ENCODE measurements at places on chromosomes 1 and 21. TPM values are rescaled to one million over a fixed set of nuclear protein-coding genes. Genes with fewer than 3 reads are reported as not detected.

GRCh38 chr1:98813738-98814309, 152.3 kb downstream of the SNX7 start:
- DNase-seq: no peak
- H3K4me1 ChIP-seq: no peaks in the 10 kb centered on the region
- peaks cover 3% of the 10 kb centered on the region for H3K27me3 ChIP-seq
- H3K36me3 ChIP-seq: peaks cover 3% of the 10 kb centered on the region
- H3K27ac ChIP-seq: no peak overlapping the region
- no peak overlapping the region for H3K4me3 ChIP-seq

DNA sequence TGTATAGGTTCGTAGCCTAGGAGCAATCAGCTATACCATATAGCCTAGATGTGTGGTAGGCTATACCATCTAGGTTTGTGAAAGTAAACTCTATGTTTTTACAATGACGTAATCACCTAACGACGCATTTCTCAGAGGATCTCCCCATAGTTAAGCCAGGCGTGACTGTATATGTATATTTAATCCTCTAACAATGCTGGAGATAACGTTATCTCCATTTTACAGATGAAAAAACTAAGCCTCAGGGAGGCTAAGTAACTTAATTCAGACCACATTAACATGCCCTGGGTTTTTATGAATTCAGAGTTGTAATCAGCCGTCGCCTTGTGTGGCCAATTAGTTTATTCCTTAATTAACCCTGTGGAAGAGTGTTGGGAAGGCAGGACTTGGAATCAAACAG, 107.7 kb upstream of the PLXNA2 start:
- H3K4me1 ChIP-seq: peaks cover 27% of the 10 kb centered on the region
- no peaks in the 10 kb centered on the region for H3K27me3 ChIP-seq
- no peak overlapping the region for H3K27ac ChIP-seq
- H3K4me3 ChIP-seq: no peak overlapping the region

DNA sequence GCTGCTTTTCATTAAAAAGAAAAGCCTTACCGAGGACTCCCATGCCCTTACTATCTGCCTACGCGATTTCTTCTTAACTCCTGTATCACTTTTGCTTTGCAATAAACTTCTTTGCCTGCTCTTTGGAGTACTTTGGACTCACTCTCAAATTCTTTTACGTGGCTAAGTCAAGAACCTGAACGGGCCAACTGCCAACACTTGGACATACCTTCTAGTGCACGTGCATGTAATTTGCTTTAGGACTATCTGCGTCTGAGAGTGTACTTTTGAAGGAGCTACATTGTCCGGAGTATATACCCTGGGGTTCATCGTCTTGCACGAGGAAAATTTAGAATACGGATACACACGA, 3.6 kb upstream of the OTUD3 start:
- no peak overlapping the region for H3K27ac ChIP-seq
- peaks cover 2% of the 10 kb centered on the region for H3K27me3 ChIP-seq
- no peak overlapping the region for H3K4me3 ChIP-seq
- DNase-seq: no peak
- H3K36me3 ChIP-seq: no peaks in the 10 kb centered on the region

- H3K27ac ChIP-seq: no peak overlapping the region
- no peaks in the 10 kb centered on the region for H3K27me3 ChIP-seq
- no peak for DNase-seq
- peaks cover 24% of the 10 kb centered on the region for H3K36me3 ChIP-seq
Measured at GRCh38 chr1:25492323-25492722, 51.1 kb upstream of the LDLRAP1 start.

DNA sequence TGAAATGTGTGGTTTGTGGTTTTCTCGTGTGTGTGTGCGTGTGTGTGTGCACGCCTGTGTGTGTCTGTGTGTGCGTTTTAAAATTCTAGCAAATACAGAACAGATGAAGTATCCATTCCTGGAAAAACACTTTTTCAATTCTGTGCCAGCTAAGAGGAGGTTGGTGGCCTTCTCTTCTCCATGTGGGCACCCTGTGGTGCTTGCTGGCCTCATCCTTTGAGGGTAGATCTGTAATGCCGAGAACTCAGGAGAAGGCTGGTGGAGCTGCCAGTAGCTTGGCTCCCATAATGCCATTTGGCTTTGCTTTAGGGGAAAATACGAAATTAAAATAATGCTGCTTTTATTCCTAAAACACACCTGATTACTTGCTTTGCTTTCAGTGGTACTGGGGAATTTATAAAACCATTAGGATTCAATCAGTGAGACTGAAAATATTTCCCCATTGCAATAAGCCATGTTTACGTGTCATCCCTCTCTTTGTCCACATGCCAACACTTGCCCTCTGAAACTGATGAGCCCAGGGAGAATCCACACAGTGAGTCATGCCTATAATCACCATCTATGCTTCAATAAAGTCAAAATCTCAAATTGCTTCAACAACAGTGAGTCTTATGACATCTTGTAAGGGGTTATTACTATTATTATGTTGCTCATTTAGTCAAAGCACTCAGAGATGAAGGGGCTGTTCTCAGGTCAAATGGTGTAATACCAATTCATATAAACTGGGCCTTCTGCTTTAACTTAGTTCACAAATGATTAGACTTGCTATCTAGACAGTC, 39.2 kb downstream of the ABCA4 start:
- H3K4me1 ChIP-seq: peaks cover 22% of the 10 kb centered on the region
- H3K36me3 ChIP-seq: no peaks in the 10 kb centered on the region
- H3K27me3 ChIP-seq: no peaks in the 10 kb centered on the region
- H3K4me3 ChIP-seq: no peak overlapping the region

- H3K36me3 ChIP-seq: no peaks in the 10 kb centered on the region
- no peaks in the 10 kb centered on the region for H3K27me3 ChIP-seq
- H3K27ac ChIP-seq: no peak overlapping the region
- H3K4me3 ChIP-seq: no peak overlapping the region
- no peak for DNase-seq
Measured at GRCh38 chr1:111943066-111943465, 46.4 kb downstream of the KCND3 start.

- peaks cover 30% of the 10 kb centered on the region for H3K4me1 ChIP-seq
- H3K27ac ChIP-seq: no peak overlapping the region
- H3K36me3 ChIP-seq: no peaks in the 10 kb centered on the region
- H3K27me3 ChIP-seq: peaks cover 16% of the 10 kb centered on the region
- H3K4me3 ChIP-seq: no peak overlapping the region
Measured at GRCh38 chr1:112391603-112391940, 4.4 kb upstream of the CTTNBP2NL start.

- no peak for DNase-seq
- no peaks in the 10 kb centered on the region for H3K36me3 ChIP-seq
- no peak overlapping the region for H3K27ac ChIP-seq
- H3K4me1 ChIP-seq: peaks cover 17% of the 10 kb centered on the region
Measured at GRCh38 chr1:9169601-9170137, 40.8 kb upstream of the GPR157 start.

DNA sequence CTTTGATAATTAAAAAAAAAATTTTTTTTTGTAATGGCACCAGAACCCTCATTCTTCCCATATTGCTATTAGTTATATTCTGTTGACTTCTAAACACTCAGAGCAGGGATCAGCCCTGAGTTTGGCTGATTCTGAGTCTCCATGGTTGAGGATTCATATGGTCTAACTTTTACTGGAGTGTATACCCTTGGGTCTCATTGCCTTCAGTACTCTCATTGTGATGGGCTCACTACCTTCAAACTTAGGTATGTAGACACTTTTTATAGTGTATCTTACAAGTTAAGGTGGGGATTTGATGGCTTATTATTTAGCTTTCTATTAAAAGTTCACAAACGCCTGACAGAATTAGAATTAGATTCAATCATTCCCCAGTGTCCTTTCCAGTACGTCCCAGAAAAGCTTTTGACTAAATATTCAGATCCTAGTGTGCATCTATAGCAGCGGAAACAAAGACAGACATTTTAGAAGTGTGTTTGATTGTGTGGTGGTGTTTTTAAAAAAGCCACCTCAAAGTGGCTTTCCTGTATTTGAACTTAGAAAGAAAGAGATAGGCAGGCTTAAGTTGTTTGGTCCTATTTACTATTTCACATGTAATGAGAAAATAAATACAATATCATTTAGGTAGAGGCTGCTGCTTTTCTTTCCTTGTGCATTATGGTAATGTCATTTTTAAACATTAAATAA, 1.4 kb downstream of the MACF1 start:
- no peaks in the 10 kb centered on the region for H3K27me3 ChIP-seq
- H3K4me3 ChIP-seq: no peak overlapping the region
- peak overlapping the region; percentile 60 for H3K27ac ChIP-seq

GRCh38 chr1:50531027-50531426, 107.8 kb upstream of the DMRTA2 start:
- no peaks in the 10 kb centered on the region for H3K4me1 ChIP-seq
- no peak overlapping the region for H3K27ac ChIP-seq
- peaks cover 2% of the 10 kb centered on the region for H3K36me3 ChIP-seq
- H3K4me3 ChIP-seq: no peak overlapping the region
- DNase-seq: no peak

DNA sequence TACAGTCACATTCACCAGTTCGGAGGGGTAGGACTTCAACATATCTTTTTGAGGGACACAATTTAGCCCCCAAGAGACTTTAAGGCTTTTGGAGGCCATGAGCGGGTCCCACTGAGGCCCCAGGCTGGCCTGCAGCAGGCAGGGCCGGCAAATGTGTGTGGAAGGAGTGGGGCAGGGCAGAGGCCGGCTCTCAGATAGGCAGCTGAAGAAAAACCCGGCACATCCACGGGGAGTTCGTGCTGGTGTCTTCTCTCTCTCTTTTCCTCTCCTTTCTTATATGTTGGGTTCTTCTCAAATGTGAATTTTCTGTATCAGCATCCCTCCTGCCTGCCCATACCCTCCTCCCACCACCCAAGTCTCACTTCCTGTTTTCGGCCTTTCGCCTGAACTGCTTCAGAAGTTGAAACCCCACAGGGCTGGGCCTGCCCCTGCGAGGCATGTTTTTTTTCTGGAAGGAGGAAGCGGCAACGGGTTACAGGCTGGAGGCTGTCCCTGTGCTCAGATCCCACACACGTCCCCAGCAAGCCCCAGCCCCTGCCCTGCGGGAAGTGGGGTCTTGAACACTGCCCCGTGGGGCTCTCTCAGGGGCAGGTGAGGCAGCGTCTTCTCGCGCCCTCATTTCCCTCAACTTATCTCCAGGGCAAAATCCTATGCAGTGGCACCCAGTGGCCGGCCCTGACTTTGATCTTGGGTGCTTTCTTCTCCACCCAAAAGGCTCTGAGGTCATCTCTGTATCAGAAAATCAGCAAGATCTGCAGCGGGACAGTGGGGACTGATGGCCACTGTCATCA, 9.7 kb upstream of the UMODL1 start:
- H3K4me3 ChIP-seq: no peak overlapping the region
- no peak for DNase-seq
- no peaks in the 10 kb centered on the region for H3K36me3 ChIP-seq
- peaks cover 4% of the 10 kb centered on the region for H3K27me3 ChIP-seq
- no peak overlapping the region for H3K27ac ChIP-seq
- H3K4me1 ChIP-seq: peaks cover 24% of the 10 kb centered on the region

DNA sequence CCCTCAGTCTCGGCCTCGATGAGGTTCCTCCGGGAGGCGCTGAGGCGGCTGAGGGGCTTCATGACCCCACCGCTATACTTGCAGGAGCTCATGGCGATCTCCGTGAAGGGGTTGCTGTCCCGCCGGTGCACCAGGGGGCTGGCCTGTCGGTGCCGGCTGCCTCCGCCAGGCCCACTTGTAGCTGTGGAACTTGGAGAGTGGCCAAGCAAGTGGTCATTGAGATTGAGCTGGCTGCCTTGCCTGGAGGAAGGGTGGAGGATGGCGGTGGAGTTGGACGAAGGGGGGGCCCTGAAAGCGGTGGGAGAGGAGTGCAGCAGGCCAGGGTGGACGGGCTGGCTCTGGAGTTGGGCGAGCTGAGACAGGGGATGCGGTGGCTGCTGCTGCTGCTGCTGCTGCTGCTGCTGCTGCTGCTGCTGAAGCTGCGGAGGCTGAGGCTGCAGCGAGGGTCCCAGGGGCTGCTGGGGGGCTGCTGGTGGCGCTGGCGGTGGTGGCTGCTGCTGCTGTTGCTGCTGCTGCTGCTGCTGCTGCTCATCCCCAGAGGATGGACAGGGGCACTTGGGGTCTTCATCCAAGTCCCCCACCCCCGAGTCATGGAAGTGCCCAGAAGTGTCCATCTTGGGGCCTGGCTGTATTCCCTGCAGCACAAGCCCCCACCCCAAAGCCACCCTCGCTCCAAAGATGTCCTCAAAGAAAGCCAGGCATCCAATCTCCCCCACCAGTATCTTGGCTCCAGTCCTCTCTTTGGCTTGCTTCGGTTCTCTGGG, 548 bp downstream of the KCNN3 start:
- H3K27me3 ChIP-seq: peaks cover 31% of the 10 kb centered on the region
- no peaks in the 10 kb centered on the region for H3K36me3 ChIP-seq
- DNase-seq: no peak

GRCh38 chr1:55052221-55053142, 13.1 kb downstream of the PCSK9 start:
- H3K4me1 ChIP-seq: peaks cover 4% of the 10 kb centered on the region
- no peak for DNase-seq
- no peak overlapping the region for H3K4me3 ChIP-seq
- no peaks in the 10 kb centered on the region for H3K27me3 ChIP-seq
- no peaks in the 10 kb centered on the region for H3K36me3 ChIP-seq
- H3K27ac ChIP-seq: no peak overlapping the region

DNA sequence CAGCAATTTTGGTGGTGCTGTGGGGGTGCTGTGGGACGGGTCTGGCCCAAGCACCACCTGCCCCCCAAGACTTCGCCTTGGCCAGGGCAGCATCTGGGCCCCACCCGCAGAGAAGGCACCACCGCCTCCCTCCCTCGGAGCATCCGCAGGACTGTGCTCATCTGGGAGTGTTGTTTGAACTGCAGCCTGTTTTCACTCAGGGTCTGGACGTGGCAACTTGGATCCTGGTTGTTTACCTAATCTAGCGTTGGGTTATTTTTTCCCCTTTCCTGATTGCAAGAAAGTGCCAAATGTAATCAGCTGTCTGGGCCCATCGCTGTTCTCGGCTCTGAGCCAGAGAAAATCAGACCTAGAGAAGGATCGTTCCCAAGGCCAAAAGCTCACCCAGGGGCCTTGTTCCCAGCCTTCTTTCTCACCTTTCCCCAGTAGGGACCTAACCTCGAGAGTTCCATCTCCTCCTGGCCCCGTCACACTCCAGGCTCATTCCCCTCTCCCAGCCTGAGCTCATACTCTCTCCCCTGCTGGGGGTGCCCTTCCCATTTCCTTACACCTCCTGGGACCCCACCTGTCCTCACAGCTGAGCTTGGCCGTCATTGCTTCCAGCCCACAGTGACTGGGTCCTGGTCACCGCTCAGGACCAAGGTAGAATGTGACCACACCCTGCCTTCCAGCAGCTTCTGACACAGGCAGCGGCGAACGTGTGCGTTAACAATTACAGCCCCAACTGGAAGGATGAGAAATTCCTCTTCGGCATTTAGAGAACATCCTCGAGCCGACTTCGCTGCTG, 72.0 kb upstream of the FAM20B start:
- DNase-seq: no peak
- no peaks in the 10 kb centered on the region for H3K4me1 ChIP-seq
- H3K27ac ChIP-seq: no peak overlapping the region
- no peak overlapping the region for H3K4me3 ChIP-seq
- no peaks in the 10 kb centered on the region for H3K36me3 ChIP-seq

DNA sequence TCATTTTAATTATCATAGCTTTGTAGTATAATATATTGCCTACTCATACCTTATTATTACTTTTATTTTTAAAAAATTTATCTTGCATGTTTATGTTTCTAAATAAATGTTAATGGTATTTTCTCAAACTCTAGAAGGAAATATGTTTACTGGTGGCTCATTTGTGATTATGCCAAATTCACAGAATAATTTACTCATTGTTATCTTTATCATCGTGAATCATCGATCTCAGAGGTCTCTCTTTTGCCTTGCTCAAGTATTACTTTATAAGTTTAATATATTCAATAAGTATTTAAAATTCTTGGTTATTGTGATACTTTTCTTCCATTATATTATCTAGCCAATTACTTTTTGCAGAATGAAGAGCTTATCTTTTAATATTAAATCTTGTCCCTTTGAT, 836.7 kb upstream of the ADAMTS5 start:
- H3K27ac ChIP-seq: no peak overlapping the region
- no peak for DNase-seq

The LCE1A gene
- total RNA-seq: not detected

The POU2F1 gene
- total RNA-seq: 40.1 TPM

The AADACL3 gene
- total RNA-seq: not detected

The TRIM58 gene
- 1.6 TPM for total RNA-seq
